C1 segment of cervical spinal cord (tissue), 14 donors: ENCODE measurements at places on chromosomes 16 and 17.
A peak's percentile ranks its signal among the peaks of the same experiment; 100 is the strongest.

DNA sequence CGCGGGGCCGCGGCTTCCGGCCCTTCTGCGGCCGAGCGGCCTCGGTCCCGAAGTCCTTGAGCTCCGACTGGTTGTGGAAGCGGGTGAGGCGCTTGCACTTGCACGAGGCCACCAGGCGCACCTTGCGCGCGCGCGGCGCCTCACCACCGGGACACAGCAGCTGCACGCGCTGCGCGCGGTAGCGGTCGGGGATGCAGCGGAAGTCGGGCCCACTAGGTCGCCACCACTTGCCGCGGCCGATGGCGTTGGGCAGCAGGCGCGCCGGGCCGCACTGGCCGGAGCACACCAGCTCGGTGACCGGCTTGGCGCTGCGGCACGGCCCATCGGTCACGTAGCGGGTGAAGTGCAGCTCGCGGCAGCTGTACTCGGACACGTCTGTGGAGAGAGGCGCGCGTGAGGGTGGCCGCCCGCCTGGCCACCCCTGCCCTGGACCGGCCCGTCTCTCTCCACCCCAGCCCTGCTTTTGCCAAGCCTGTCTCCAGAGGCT is 3.2 kb downstream of the SOST start:
- no peak for DNase-seq

- no peak for DNase-seq
These were observed 169.4 kb downstream of the FOXL1 start for GRCh38 chr16:86747761-86748160.

GRCh38 chr17:33124871-33125551 is 133.4 kb downstream of the SPACA3 start:
- no peak for DNase-seq

GRCh38 chr17:29129731-29130130 is 50.5 kb downstream of the MYO18A start:
- no peak for DNase-seq

DNA sequence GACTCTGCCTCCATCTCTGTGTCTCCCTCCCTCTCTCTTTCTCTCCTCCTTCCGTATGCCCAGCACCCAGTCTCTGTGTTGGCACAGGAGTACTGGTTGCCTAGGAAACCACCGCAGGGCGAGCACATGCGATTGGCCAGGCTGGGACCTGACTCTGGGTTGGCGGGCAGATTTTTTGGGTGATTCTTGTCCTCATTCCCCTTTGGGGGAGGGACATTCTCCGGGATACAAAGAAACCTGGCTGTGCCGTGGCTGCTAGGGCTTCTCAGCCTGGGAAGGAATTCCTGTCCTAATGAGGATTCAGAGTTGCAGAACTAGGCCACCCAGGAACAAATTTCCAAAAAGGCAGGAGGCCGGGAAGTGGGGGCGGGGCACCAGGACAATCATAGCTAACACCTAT is 168.9 kb downstream of the SHISA9 start:
- no peak for DNase-seq

- no peak for DNase-seq
These were observed 55.6 kb downstream of the MMD start for GRCh38 chr17:55366020-55366481.

DNA sequence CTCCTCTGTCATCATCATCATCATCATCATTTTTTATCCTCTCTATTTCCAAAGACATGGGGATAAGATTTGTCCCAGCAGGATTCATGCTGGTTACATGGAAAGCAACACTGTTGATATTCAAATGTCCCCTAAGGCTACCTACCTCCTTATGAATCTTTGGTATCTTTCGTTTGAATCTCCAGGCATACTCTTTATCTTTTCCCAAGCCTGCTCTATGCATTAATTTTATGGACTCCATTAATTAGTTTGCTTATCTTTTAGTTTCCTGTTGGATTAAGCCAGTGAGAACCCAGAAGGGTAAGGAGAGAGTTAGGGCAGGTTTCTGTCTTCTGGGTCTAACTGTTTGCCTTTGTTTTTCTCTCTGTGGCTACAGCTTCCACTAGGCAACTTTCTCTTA is 129.6 kb upstream of the GOT2 start:
- no peak for DNase-seq

DNA sequence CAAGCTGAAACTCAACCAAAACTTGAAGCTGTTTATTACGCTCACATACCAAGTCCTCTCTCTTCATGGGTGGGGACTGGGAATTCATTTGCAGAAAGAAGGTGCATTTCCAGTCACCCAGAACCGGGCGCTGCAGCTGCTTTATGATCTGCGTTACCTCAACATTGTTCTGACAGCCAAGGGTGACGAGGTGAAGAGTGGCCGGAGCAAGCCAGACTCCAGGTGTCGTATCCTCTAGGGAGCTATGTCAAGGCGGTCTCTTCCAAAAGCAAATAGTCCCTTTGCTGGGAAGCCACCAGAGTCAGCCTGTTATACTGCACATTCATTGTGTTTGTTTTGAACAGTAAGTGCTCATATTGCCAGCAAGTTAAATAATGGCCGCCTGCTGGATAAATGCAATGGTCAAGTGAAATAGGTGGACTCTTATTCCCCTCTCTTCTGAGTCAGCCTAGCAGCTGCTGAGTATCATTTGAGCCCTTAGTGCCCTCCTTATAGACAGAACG is 12.7 kb downstream of the COG1 start:
- no peak for DNase-seq

DNA sequence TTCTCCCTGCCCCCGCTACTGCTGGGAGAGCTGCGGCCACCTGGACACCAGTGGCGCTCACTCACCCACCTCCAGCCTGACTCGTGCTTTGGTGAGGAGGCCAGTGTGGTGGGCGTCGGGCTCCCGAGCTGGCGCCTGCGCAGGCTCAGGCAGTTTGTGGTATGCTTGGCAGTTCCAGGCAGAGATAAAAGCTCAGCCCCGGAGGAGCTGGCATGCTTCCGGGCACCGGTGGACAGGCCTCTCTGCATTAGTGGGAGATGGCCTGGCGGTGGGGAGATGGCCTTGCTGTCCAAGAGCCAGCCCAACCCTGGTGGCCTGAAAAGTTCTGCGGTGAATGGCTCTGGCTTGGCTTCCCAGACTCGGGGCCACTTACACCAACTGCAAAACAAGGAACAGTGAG is 4.1 kb downstream of the ADGRG1 start:
- DNase-seq = no peak

DNA sequence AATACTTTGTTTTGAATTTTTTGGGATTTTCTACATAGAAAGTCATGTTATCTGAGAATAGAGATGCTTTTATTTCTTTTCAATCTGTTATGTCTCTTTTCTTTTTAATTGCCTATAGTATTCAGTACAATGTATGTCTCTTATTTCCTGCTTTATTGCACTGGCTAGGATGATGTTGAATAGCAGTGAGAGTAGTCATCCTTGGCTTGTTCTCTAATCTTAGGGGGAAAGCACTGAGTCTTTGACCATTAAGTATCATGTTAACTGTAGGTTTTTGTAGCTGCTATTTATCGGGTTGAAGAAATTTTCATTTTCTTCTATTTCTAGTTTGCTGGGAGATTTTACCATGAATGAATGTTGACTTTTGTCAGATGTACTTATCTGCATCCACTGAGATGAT is 10.0 kb upstream of the ABCA3 start:
- DNase-seq = no peak

DNA sequence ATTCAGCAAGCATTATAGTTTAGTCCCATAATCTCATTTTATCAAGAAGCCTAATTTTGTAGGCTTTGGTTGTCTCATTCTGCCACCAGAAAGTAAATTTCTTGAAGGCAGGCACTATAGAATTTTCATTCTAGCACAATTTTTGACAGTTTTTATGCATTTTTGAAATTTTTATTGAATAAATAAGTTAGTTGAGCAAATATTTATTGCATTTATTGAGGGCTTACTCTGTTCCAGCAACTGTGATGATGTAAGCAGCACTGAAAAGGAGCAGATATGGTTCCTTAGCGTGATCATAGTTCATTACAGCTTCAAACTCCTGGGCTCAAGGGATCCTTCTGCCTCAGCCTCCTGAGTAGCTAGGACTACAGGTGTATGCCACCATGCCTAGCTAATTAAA is 34.2 kb downstream of the PPM1E start:
- DNase-seq = no peak

- no peak for DNase-seq
These were observed 19.4 kb downstream of the GNGT2 start for GRCh38 chr17:49190932-49191331.

GRCh38 chr17:59155439-59156177 is at the start of gene PRR11:
TSS of gene PRR11 (plus strand) at chr17:59155746. CDS start at chr17:59169753, 14,007 bp downstream.
- no peak for DNase-seq

GRCh38 chr17:2954898-2955445 is 108.4 kb downstream of the OR1D5 start:
- no peak for DNase-seq

GRCh38 chr17:56973520-56973919 is 4.4 kb upstream of the SCPEP1 start:
- no peak for DNase-seq

GRCh38 chr17:50319306-50320004 is 26.5 kb upstream of the XYLT2 start:
- DNase-seq = no peak

DNA sequence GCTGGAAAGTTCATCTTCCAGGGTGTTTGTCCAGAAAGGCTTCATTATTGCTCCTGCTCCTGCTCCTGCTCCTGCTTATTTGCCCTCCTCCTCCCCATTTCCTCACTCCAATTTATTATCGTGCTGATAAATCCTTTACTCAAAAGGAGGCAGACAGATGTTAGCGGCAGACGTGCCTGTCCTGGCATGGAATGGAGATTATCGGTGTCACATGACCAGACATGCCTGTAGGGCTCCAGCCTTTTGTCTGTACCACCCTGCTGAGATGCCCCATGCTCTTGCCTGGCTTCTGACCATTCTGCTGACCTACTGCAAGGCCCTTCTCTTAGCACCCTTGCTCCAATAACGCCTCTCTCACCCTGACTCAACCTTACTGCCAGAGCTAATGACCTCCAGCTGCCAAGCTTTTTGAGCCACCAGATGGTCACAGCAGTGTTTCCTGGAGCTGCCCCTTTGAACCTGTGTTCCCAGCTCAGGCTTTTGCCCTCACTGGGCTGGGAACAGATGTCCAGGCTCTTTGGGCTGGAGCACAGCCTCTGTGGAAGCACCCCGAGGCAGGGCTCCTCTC is 12.8 kb downstream of the DNAH9 start:
- no peak for DNase-seq

GRCh38 chr16:87878704-87879103 is 9.4 kb upstream of the SLC7A5 start:
- no peak for DNase-seq

DNA sequence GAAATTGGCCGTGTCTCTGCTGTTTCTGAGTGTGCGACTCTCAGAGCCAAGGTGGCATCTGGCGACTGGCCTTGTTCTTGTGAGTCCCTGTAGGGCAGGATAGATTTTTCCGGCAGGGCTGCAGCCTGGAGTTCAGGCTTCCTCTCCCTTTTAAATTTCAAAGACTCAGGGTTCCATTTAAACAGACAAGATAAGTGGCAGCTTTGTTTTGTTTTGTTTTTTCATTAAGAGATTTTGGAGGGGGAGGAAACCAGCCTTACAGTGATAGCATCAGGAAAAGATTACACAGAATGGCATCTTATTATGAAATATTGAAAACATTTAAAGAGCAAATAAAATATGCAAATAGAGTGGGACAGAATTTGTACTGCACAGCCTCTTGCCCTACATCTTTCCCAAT is 151.3 kb downstream of the RPTOR start:
- no peak for DNase-seq

GRCh38 chr16:81158964-81159363 is 62.8 kb upstream of the GCSH start:
- peak; percentile 46 for DNase-seq

GRCh38 chr17:17536702-17537101 is 40.5 kb upstream of the RASD1 start:
- no peak for DNase-seq

- peak; percentile 51 for DNase-seq
These were observed 44.9 kb downstream of the OTOA start for GRCh38 chr16:21708533-21709115.

DNA sequence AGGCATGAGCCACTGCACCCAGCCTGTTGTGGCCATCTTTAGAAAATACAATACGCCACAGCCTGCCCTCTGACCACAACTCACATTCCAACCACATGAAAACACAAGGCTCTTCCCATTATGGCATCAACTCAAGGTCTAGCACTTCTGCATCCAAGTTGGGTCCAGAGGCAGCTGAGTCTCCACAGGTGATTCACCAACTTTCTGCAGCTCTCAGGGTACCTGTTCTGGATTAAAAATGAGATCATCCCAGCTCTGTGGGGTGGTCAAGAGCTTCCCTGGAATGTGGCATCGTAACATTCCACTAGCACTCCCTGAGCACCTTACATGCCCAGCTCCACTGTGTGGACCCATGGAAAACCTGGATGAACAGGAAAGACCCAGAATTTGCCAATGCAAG is 9.9 kb upstream of the GUCY2D start:
- DNase-seq = no peak

DNA sequence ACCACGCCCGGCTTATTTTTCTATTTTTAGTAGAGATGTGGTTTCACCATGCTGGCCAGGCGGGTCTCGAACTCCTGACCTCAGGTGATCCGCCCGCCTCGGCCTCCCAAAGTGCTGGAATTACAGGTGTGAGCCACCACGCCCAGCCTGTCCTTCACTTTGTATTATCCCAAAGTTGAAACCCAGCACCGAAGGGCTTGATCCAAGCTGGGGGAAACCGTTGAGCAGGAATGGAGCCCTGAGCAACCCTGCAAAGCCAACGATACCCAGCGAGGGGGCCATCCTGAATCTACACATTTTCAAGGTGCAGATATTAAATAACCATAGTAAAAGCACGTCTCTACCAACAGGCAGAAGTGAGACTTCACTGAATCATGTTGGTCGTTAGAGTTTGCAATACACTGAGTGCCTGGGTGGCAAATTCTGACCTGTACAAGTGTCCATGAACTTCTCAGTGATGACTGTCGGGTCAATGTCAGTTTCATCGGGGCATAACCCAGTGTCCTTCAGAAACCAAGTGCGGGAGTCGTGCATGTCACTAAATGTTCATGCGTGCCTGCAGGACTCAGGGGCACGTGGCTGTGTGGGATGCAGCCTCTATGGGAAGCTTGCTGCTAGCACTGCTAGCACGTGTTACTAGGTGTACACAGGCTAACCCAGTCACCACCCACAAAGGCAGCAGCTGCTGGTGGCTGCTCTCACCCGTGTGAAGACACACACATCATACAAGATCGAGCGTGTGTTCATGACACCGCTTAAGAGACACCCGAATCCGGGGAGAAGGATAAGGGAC is 10.5 kb upstream of the RBFOX3 start:
- no peak for DNase-seq

GRCh38 chr16:80704751-80705505 is 99.5 kb downstream of the CDYL2 start:
- DNase-seq = no peak

- no peak for DNase-seq
These were observed 28.9 kb upstream of the CLEC18A start for GRCh38 chr16:69922200-69922599.
